ENCODE measurements at places on chromosomes 5 and 9. TPM values are rescaled to one million over a fixed set of nuclear protein-coding genes. Genes with fewer than 3 reads are reported as not detected.

The SOHLH1 gene
- not detected for total RNA-seq

The GPR150 gene
- total RNA-seq, result 0.13 TPM

The PPP1R26 gene
- total RNA-seq, result 11.3 TPM

The CD14 gene
- total RNA-seq, result 10.7 TPM

The KCNV2 gene
- total RNA-seq, result not detected

The CCNO gene
- under 0.01 TPM for total RNA-seq

The TRPM6 gene
- 0.26 TPM for total RNA-seq

The TLX3 gene
- not detected for total RNA-seq

The SPATA31A3 gene
- total RNA-seq, result not detected

The TMC1 gene
- 0.25 TPM for total RNA-seq

The CCDC180 gene
- total RNA-seq, result 0.51 TPM

The ECSCR gene
- total RNA-seq, result 421 TPM

The MTRR gene
- 17.1 TPM for total RNA-seq

The LCN6 gene
- not detected for total RNA-seq

The PCDHB4 gene
- total RNA-seq, result under 0.01 TPM

The PCA3 gene
- total RNA-seq, result 0.25 TPM

The ENTREP1 gene
- 4.6 TPM for total RNA-seq

The FNIP1 gene
- 33.4 TPM for total RNA-seq

The TPPP gene
- total RNA-seq, result 0.13 TPM

The FBP2 gene
- total RNA-seq, result not detected

The SLCO6A1 gene
- not detected for total RNA-seq

The B4GALT1 gene
- total RNA-seq, result 21.2 TPM

The RNF224 gene
- total RNA-seq, result not detected

The PCDHA1 gene
- total RNA-seq, result not detected

The PTGES2 gene
- total RNA-seq, result 67.3 TPM

The PRR16 gene
- not detected for total RNA-seq

The LCN12 gene
- total RNA-seq, result not detected

The GMCL2 gene
- not detected for total RNA-seq

The SLC23A1 gene
- not detected for total RNA-seq

The NR4A3 gene
- total RNA-seq, result under 0.01 TPM

All from dermis microvascular lymphatic vessel endothelial cell (primary cell).